ENCODE measurements at places on chromosomes 16 and 17. TPM values are rescaled to one million over a fixed set of nuclear protein-coding genes. Genes with fewer than 3 reads are reported as not detected.

- no peak for DNase-seq
Measured at GRCh38 chr17:46061435-46061834, 62.4 kb downstream of the STH start.

DNA sequence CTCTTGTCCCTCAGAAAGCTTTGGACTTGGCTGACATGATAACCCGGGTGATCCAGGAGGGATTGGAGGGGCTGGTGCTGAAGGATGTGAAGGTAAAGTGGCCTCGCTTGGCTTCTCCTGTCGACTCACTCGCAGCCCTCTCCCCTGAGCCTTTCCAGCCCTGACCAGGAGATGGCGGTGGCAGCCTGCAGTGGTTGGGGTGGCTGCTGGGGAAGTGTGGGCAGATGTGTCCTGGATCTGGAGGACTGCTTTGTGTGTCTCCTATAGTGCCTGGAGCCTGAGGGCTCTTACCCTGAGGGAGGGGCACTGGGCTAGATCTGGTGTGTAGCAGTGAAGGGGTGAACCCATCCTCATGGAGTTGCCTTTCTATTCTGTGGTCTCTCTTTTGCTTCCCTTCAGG lies 17.9 kb downstream of the LIG3 start:
- DNase-seq, result peak; percentile 78

- DNase-seq, result peak; percentile 81
Measured at GRCh38 chr16:31105677-31106213, 2.4 kb upstream of the BCKDK start.

- no peak for DNase-seq
Measured at GRCh38 chr17:8365143-8365542, 11.4 kb downstream of the KRABD2 start.

DNA sequence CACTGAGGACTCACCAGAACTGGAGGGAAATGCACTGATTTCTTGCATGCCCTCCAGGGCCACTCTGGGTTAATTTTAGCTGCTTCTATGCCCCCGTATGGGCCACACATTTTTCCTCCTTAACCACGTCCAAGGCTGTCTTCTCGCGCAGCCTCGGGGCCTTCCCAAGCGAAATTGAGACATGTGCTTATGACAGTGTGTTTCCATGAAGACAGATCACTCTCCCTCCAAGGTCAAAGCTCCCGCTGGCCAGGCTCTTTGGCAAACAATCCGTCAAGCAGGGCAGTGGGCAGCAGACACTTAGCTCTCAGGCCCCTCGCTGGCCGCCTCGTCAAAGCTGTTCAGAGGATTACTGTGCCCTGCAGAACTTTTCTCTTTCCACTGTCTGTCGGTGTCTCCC lies 243.0 kb upstream of the N4BP1 start:
- no peak for DNase-seq

DNA sequence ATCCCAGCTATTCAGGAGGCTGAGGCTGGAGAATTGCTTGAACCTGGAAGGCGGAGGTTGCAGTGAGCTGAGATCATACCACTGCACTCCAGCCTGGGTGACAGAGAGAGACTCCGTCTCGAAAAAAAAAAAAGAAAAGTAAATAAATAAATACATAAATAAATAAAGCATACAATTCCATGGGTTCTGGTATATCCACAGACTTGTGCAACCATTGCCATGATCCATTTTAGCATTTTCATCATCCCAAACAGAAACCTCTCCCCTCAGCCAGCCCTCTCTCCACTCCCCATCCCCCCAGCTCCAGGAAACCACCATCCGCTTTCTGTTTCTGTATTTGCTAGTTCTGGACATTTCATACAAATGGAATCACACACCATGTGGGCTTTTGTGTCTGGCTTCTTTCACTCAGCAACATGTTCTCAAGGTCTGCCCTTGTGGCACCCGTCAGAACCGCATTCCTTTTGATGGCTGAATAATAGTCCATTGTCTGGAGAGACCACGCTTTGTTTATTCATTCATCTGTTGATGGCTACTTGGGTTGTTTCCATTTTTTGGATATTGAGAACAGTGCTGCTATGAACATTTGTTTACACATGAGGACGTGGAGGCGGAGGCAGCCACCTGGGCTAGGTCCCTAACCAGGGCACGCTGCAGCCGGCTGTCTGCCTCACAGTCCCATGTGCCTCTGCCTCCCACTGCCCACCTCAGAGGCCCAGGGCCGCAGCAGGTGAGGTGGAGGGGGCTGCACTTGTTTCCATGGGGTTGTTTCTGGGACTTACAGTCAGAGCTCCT lies 76.2 kb downstream of the NT5M start:
- DNase-seq, result no peak

- DNase-seq, result no peak
Measured at GRCh38 chr16:84526794-84527531, 22.5 kb upstream of the MEAK7 start.

- no peak for DNase-seq
Measured at GRCh38 chr16:3113765-3114479, 1.5 kb downstream of the ZNF205 start.

- no peak for DNase-seq
Measured at GRCh38 chr17:76296186-76296585, 11.9 kb downstream of the QRICH2 start.

- DNase-seq, result no peak
Measured at GRCh38 chr16:86966777-86967176, 350.4 kb downstream of the C16orf95 start.

GRCh38 chr16:77885571-77886295 lies 97.4 kb downstream of the VAT1L start:
- no peak for DNase-seq

DNA sequence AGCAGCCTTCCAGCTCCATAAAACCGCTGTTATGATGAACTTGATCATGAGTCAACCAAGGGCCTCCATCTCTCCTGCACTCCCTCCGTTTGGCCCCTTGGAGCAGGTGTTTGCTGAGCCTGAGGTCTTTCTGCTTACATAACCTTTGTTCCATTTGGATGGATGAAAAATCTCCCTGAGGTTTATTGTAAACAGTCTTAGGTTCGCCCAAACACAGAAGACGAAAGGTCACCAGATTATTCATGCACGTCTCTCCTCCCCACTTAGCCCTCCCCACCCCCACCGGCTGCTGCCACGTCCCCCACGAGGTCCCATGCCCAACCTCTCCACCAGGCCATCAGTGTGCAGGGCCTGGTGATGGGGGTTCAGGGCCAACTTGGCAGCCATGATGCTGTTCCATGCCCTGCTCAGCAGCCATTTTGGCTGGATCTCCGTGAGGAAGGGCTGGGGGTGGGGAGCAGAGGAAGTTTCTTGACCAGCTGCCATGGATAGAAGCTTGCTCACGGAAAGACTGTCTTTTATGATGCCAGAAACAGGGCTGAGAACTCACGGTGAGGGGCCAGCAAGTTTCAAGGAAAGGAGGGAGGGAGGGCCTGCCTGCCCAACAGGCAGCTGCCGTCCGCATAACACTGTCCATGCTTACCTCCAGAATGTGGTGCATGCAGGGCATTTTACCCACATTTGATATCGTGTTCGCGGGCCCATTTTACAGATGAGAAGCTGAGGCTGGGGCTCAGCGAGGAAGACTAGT lies 47.8 kb upstream of the FOXF1 start:
- no peak for DNase-seq

- DNase-seq, result no peak
Measured at GRCh38 chr16:86298758-86299134, 211.6 kb upstream of the FOXF1 start.

DNA sequence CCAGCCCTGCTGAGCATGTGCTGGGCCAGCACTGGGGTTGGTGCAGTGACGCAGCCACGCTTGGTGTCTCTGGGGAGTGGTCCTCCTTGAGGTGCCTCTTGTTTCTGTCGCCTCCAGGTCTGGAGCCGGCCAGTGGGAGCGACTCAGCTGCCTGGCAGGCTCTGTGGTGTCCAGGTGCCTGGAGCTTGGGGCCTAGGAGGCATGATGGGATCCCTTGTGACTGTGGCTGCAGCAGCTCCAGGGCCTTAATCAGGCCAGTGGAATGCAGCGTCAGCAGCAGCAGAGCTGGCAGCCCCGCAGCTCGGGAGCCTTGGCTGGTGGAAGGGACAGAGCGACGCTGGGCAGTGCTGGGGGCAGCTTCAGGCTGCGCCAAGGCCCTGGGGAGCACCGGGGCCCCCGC lies 74.7 kb upstream of the CIBAR2 start:
- DNase-seq, result no peak

DNA sequence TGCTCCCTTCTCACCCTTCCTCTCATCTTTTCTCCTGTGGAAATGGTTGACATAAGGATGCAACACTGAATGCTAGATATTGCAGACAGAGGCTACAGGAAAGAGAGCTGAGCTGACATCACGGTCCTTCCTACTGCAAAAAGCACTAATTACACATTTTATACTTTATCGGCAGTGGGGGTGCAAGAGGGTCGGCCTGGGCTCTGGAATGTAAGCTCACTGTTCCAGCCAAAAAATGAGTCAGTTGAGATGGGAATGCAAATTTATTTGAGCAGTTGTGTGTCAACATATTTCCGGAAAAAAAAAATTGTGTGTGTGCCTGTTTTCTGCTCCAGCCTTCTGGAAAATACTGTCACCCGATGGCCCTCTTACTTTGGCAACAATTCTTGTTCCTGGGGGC lies 14.1 kb upstream of the MRTFB start:
- DNase-seq, result no peak

DNA sequence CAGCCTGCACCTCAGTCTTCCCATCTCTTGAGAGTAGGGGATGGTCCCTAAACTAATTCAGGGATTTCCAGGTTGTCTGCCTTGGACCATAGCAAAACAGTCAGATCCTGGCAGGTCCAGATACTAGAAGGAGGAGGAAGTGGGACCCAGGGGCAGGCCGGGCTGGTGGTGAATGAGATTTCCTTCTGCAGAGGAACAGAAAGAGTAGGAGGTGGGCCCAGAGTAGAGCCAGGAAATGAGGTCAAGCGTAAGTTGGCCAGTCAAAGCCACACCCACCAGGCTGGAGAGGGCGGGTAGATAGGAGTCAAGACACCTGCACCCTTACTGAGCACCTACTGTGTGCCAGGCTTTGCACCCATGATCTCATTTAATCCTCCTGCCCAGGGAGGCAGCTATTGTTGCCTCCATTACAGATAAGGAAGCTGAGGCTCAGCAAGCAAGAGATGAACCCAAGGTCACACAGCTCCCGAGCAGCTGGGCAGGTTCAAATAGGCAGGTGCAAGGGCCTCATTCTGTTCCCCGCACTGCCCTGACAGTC lies 2.6 kb downstream of the CDH5 start:
- no peak for DNase-seq

DNA sequence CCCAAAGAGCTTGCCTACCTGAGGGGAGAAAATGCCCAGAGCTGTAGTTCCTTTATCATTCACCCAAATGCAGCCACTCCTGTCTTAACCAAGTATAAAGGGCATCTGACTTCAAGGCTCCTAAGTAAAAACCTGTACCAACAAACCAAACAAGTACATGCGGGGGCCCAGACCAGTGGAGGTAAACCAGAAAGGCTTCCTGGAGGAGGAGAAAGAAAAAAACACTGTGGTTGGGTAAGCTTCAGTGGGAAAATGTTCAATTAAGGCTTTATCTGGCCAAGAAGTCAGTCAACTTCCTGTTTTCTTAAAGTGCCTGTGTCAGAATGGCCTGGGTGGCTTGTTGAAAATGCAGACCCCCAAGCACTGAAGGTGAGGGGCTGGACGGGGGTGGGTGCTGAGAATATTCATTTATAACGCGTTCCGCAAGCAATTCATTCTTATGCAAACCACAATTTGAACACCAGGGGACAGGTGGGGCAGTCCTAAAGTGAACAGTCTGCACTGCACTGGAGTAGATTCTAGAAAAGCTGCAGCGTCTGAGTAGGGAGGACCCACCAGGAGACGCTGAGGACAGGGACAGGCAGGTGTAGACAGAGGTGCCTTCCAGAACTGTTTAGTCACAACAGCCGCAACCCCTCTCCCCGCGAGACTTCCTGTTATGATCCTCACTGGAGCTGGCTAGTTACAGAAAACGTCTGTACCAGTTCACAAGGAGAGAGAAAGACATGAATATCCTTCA lies 467.1 kb downstream of the SOX9 start:
- no peak for DNase-seq

- DNase-seq, result peak; percentile 95
Measured at GRCh38 chr16:29148867-29149272, 164.0 kb downstream of the LAT start.

DNA sequence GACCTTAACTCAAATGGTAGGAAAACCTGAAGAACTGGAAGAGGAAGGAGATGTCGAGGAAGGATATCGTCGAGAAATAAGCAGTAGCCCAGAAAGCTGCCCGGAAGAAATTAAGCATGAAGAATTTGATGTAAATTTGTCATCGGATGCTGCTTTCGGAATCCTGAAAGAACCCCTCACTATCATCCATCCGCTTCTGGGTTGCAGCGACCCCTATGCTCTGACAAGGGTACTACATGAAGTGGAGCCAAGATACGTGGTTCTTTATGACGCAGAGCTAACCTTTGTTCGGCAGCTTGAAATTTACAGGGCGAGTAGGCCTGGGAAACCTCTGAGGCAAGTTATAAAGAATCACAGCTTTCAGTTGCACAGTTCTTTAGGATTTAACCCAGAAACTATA lies 15.5 kb downstream of the ERCC4 start:
- DNase-seq, result peak; percentile 16

DNA sequence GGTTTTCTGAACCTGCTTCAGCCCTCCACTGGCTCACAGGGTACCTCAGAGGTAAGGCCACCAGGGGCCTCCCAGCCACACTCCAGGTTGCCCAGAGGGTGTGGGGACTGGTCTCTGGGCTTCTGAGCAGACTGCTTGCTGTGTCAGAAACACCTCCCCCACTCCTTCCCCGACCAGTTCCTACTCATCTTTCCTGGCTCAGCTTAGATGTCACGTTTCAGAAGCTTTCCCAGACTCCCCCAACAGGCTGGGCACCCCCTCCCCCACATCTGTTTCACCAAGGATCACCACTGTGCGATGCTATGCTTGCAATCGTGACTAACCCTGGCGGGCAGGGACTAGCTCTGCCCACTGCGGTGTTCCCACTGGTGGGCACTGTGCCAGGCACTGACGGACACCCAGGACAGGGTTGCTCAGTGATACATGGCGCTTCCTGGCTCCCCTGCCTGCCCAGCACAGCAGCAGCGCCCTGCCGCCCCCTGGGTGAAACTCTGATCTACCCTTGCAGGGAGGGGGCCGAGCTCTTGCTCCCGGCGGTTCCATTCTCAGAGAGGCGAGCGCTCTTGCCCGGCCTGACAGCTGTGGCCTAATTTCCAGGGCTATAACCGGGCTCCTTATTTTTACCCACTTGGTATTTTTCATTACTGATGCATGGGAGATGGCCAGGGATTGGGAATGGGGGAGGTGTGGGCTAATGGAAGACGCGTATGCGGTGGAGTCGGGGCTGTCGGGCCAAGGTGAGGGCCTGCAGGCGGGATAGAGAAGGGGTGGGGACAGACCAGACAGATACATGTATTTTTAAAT lies 29.4 kb upstream of the MTSS2 start:
- no peak for DNase-seq

The NPIPA2 gene
- not detected for polyA plus RNA-seq

The ABCA8 gene
- polyA plus RNA-seq, result not detected

The RASL10B gene
- polyA plus RNA-seq, result 0.06 TPM

The PGAP6 gene
- 22.0 TPM for polyA plus RNA-seq

The TMIGD1 gene
- polyA plus RNA-seq, result not detected

The RNF43 gene
- polyA plus RNA-seq, result 0.90 TPM

The MT1E gene
- 7.1 TPM for polyA plus RNA-seq

The C16orf54 gene
- 32.7 TPM for polyA plus RNA-seq

The KRT20 gene
- polyA plus RNA-seq, result not detected

The GDPD1 gene
- polyA plus RNA-seq, result 4.0 TPM

Data from naive thymus-derived CD8-positive, alpha-beta T cell (primary cell).